Retinal pigment epithelial cell (primary cell): ENCODE measurements at places on chromosomes 7 and 10.
A peak's percentile ranks its signal among the peaks of the same experiment; 100 is the strongest.

DNA sequence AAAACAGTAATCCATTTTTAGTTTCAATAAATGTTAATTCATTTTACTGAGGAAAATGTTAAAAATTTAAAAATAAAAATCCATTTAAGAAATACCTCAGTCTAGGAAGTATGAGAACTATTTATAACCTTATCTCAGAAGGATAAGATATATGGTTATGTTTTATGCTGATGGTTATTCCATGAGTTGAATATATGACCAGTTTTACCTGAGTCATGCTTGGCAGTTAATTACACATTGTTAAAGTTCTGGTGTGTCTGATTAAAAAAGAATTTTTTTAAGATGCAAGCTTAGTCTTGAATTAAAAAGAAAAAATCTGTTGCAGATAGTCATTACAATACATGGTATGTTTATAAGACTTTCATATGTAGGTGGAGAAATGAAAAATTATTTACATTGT, 191.7 kb downstream of the ARL4A start:
- no peak for DNase-seq

DNA sequence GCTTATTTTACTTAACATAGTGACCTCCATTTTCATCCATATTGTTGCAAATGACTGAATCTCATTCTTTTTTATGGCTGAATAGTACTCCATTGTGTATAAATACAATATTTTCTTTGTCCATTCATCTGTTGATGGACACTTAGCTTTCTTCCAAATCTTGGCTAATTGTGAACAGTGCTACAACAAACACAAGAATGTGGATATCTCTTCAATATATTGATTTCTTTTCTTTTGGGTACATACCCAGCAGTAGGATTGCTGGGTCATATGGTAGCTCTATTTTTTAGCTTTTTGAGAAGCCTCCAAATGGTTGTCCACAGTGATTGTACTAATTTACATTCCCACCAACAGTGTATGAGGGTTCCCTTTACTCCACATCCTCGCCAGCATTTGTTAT, 58.0 kb downstream of the CREB5 start:
- DNase-seq = no peak

GRCh38 chr10:44385696-44386441, 972 bp upstream of the CXCL12 start:
- no peak for DNase-seq

DNA sequence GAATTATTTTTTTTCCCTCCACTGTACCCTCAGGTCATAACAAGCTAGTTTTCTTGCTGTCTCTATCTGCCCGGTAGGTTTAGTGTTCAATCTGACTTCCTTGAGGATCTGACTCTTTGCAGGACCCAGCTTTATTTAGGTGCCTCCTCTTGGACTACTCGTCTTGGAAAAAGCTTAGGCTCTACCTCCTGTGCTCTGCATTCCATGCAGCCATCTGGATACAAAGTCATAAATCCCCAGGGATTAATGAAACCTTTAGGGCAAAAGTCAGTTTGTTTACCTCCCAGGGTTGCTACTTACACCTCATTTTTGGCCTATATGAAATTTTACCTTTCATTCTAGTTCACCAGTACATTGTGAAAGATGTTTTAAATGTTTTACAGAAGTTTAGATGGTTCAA, 8.0 kb downstream of the STAG3 start:
- DNase-seq = no peak

- no peak for DNase-seq
Measured at GRCh38 chr10:49512121-49512809, 26.7 kb downstream of the ERCC6 start.

DNA sequence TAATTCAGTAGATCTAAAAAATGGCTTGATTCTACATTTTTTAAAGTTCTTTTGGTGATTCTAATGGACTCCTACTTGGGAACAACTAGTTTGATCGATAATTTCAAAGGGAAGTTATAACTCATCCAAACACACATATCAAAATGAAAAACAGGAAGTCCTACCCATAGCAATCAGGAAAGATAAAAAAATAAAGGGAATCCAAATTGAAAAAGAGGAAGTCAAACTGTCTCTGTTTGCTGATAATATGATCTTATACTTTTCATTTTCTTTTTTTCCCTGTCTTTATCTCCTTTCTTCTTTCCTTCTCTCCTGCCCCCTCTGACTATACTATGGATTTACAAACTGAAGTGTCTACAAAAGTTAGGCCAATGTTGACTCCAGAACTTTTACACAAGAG, 118.8 kb downstream of the IQUB start:
- DNase-seq = no peak

DNA sequence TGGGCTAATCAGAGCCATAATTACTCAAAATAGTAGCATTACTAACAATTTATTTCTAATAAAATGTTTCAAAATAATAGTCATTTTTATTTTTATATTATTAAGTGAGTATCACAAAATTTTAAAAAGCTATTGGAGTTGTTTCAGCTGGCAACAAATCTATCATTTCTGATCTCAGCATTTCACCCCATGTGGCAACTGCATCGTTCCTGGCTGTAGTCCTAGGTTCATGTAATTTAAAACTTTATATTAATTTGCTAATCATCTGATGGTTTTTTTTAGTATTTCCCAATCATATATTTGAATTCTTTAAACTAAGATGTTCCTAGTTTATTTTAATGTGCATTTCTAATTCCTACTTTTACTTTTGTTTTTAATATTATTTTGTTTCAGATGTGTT, 293.0 kb upstream of the AKR1E2 start:
- no peak for DNase-seq

DNA sequence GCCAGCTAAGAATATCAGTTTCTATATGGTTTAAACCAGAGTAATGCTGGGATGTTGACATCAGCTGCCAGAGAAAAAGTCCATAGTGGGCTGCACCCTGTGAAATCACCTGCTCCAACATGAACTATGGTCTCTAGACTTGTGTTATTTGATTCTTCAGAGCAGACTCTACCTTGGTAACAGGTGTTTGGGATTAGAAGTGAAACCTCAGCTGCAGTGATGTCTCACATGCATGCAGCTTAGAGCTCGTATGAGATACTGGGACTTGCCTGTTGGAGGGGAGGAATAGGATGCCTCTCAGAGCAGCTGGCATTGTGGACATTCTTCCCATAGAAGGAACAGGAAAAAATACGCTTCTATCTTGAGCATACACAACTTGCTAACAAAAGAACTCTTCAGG, 287.1 kb upstream of the CSTF2T start:
- DNase-seq = no peak

DNA sequence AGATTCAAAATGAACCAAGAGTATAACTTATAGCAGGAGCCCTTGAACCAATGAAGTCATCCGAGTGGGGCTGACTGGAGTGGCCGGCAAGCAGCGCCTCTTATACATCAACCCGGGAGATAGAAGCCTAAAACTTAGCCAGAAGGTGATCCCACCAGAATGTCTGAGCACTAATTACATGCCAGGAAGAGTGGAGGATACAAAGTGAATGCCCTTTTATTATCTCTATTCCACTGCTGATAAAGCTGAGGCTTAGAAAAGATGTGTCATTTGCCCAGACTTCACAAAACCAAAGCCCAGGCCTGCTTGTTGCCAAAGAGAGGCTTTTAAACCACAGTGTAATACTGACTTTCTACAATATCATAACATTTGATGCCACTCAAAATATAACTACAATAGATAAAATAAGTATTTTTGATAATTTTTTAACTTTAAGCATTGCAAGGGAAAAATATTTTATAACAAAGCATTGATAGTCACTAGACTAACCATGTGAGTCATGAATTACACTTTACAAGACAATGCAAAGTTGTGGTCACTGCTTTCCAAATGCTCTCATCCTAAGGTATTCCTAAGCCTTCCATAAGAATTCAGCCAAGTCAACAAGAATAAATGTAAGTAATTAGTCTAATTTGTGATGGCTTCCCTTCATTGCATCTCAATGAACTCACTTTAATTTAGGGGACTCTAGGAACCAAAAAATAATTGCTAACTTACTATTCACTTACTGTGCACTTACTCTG, 58.6 kb upstream of the ARID5B start:
- DNase-seq = no peak

DNA sequence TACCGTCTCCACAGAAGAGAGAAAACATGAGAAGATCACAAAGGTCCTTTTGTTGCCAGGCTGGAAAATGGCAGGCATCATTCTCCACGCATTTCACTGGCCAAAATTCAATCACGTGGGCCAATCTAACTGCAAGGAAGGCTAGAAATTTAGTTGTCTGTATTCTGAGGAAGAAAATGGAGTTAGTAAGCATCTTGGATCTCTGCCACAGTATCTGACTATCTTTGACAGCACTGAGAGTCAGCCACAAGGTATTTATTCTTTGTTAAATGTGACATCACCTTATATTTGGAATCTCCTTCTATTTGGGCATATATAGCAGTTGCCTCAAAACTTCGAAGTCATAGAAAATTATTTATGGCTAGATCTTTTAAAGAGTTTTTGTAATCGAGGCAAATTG, 213.9 kb downstream of the NSUN6 start:
- DNase-seq = no peak

DNA sequence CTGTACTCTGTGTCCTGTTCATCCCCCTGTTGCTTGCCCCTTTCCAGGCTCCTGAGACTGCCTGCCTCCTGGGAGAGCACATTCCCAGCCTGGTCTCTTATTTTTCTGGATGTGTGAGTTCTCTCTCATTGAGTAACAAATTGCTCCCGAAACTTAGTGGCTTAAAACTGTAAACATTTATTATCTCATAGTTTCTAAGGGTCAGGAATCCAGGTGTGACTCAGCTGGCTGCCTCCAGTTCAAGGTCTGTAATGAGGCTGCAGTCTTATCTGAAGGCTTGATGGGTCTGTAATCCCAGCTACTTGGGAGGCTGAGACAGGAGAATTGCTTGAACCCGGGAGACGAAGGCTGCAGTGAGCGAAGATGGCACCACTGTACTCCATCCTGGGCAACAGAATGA, 53.6 kb upstream of the PRR15 start:
- no peak for DNase-seq

DNA sequence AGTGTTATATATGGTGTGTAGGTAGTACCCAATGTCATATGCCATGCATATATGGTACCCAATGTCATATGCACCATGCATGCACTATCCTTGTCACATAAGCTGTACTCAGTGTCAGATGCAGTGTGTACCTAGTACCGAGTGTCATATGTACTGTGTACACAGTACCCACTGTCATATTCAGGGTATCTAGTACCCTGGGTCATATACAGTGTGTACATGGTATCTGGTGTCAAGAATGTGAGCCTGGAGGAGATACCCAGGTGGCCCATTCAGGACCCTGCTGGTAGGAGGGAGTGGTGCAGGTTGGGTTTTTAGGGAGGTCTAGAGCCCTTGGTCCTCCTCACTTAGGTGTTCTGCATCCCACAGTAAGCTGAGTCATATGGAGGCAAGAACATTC, 1.8 kb downstream of the ZMYND11 start:
- DNase-seq = no peak

DNA sequence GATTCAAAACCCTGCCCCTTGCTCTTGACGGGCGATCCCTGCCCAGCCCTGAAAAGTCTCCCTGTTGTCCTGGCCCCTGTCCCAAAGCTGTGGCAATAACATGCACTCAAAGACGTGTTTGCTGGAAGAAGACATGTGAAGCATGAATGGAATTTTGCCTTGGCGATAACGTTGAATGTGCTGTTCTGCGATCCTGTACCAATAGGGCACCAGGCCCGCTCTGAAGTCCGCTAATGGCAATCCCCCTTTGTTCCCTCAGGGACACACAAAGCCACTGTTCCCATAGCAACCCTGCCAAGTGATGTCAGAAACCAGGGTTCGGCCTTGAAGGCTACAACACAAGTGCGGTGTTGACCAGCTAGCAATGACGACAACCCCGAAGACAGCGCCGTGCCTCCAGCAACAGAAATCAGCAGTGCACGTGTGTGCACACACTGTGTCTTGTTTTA, 284.6 kb downstream of the KLF6 start:
- DNase-seq = peak; percentile 98

- no peak for DNase-seq
Measured at GRCh38 chr10:91162050-91162494, 58.4 kb upstream of the PCGF5 start.

DNA sequence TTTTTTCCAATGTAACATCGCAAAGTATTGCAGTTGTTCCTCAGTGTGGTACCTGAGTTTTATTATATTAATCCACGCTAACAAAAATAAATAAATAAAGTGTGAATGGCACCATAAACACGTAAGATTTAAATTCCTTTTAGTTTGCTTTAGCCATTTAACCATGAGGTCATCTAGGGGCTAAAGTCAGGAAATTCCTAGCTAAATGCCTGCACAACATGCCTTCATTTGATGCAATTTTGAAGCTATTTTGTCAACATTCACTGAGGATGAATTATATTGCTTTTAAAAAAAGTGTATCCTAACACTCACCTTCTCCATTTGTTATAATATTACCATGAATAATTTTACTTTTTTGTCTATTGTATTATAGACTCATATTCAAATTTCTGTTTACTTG, 714.4 kb downstream of the GATA3 start:
- peak; percentile 20 for DNase-seq

GRCh38 chr10:92849234-92849525, 860 bp downstream of the EXOC6 start:
- no peak for DNase-seq

DNA sequence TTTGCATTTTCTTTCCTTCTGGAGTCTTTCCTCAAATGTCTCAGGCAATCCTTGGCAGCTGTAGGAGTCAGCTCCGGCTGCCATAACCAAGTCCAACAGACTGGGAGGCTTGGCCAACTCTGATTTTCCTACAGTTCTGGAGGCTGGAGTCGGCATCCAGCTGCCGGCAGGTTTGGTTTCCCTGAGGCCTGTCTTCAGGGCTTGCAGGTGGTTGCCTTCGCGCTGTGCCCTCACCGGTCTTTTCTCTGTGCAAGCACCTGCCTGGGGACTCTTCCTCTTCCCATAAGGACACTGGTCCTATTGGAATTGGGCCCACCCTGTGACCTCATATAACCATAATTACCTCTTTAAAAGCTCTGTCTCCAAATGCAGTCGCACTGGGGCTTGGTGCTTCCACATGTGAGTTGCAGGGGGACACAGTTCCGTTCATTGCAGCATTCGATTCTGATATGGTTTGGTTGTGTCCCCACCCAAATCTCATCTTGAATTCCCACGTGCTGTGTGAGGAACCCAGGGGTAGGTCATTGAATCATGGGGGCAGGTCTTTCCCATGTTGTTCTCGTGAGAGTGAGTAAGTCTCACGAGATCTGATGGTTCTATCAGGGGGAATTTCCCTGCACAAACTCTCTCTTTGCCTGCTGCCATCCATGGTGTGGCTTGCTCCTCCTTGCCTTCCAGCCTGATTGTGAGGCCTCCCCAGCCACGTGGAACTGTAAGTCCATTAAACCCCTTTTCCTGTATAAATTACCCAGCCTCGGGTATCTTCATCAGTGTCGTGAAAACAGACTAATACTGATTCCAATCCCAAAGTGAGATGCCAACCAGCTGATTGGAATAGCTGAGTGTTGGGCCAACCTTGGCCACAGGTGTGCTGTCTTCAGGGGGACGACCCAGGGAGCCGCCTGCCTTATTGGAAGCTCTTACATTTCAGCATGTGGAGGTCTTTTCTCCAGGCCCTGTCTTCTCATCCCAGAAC, 7.9 kb downstream of the GALNTL5 start:
- DNase-seq = no peak

DNA sequence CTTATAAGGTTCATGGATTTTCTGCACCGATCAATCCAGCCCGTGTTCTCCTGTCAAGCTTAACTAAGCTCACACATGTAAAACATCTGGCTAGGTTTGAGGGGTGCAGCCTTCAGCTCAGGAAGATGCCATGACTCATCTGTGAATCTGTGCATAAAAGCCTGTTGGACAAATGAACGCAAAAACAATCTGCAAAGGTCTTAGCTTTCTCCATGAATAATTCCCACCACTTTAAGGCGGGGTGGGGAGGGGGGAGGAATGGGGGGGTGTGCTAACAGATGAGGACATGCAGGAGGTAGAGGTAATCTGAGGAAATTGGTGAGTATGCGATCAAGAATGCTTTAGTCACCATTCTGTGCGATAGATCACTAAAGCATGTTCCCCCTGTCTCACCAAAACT, 4.8 kb downstream of the DOCK4 start:
- no peak for DNase-seq
